ENCODE measurements at places on chromosomes 12 and 14. TPM values are rescaled to one million over a fixed set of nuclear protein-coding genes. Genes with fewer than 3 reads are reported as not detected.

The LBHD2 gene
- total RNA-seq = not detected

The KRT77 gene
- not detected for total RNA-seq

The MANSC4 gene
- not detected for total RNA-seq

The DRAM1 gene
- total RNA-seq = 30.1 TPM

The LIN7A gene
- 0.19 TPM for total RNA-seq

The CBLN3 gene
- total RNA-seq = 1.0 TPM

The KLRC2 gene
- total RNA-seq = not detected

The SYNDIG1L gene
- total RNA-seq = not detected

DNA sequence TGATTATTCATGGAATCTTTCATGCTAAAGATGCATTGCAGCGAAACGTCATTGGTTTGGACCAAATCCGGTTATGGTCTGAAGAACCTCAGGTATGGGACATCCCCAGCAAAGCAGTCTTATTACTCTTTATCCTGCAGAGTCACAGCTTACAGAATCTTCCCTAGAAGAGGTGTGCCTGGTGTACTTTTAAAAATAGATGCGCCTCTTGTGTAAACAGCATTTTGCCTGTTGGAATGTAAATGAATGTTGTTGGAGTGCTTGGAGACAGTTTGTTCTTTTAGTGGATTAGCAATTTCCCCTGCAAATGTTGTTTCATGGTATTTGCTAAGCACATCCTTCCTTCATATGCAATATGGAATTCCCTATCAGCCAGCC, 242.5 kb downstream of the ZFP36L1 start:
- peak; percentile 49 for DNase-seq

DNA sequence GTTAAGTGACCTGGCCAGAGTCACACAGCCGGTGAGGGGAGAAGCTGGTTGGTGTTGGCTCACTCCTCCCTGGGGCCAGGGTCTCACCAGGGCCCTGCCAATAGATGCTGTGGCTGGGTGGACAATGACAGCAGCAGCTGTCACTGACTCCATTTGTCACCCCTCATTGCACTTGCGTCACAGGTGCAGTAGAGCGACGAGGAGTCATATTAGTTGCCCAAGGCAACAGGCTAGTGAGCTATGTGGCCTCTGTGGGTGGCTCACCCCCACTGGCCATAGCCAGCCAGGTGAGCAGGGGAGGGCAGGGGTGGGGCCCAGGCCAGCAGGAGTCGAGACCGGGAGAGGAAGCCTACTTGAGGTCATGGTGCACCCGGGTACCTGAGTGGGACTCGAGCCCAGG, 9.7 kb downstream of the SLC25A47 start:
- DNase-seq = no peak

GRCh38 chr12:66637699-66638301, 41.1 kb downstream of the GRIP1 start:
- no peak for DNase-seq

DNA sequence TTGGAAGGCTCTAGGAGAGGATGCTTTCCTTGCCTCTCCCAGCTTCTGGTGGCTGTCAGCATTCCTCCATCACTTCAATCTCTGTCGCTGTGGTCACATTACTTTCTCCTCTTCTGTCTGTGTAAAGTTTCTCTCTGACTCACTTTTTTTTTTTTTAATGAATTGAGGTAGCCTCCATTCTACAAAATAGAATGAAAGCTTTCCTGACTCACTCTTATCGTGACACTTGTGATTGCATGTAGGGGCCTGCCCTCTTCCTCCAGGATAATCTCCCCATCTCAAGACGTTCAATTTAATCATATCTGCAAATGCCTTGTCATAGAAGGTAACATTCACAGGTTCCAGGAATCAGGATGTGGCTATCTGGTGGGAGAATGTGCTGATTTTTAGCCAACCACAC, 153.5 kb upstream of the HMGA2 start:
- no peak for DNase-seq

DNA sequence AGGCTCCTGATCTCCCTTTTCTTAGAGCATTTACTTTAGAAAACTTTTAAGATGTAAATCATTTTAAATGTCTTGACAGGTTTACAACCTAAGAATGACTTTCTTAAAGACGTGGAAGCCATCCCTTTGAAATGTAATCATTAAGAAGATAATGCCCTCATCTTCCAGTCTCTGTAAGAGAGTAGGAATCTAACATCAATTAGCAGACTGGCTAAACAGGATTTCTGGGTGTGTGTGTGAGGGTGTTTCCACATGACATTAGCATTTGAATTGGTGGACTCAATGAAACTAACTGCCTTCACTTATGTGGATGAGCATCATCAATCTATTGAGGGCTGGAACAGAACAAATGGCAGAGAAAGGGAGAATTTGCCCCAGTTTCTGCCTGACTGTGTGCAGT, 329.5 kb downstream of the RPL10L start:
- no peak for DNase-seq

DNA sequence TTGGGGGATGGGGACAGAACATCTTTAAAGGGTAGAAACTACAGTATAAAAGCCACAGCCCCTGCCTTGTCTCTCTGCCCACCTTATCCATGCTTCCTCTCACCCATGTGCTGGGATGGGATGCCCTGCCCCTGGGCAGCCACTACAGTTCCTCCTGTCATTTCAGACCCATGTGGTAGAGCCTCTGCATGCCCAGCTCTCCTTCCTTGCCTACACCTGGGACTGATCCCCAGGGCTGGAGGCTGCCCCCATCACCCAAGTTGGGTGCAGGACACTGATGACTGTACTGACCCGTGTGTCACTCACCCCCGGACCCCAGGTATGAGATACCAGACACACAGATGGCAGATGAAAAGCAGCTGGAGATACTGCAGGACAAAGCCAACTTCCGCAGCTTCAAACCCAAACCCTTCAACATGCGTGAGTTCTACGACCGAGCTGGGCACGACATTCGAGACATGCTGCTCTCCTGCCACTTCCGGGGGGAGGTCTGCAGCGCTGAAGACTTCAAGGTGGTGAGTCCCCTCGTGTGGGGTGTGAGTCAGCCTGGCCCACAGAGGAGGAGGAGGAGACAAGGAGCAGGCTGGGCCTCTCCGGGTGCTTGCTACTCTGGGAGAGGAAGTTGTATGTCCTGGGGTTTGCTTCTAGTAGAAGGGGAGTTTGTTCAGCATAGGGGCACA, 2.2 kb downstream of the ASIC1 start:
- DNase-seq = no peak

GRCh38 chr14:22656945-22657731, 13.0 kb upstream of the OR6J1 start:
- peak; percentile 42 for DNase-seq

- DNase-seq = no peak
Measured at GRCh38 chr12:59652130-59652529, 56.3 kb downstream of the SLC16A7 start.

DNA sequence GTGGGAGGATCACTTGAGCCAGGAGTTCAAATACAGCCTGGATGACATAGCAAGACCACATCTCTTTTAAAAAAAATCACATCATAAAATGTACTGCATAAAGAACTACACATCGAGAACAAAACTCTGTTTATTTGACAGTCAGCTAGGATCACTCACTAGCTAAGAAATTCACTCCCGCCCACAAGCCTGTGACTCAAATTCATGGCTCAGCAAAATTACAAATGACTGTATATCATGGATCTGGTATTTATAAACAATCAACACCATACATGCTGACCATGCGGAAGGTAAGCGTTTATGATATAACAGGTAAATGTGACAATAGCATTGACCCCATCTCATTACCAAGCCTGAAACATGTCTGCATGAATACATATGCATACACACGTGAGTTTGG, 206.5 kb downstream of the EFCAB11 start:
- no peak for DNase-seq

GRCh38 chr12:78431931-78432330, 432.6 kb upstream of the SYT1 start:
- no peak for DNase-seq

DNA sequence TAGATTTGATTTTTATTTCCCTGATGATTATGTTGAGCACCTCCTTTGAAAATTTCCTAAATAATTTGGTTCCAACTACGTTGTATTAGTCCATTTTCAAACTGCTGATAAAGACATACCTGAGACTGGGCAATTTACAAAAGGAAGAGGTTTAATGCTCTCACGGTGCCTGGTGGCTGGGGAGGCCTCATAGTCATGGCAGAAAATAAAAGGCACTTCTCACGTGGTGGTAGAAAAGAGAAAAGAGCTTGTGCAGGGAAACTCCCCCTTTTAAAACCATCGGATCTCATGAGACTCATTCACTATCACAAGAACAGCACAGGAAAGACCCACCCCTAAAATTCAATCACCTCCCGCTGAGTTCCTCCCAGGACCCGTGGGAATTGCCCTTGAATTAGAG, 372.3 kb downstream of the RPL10L start:
- no peak for DNase-seq

DNA sequence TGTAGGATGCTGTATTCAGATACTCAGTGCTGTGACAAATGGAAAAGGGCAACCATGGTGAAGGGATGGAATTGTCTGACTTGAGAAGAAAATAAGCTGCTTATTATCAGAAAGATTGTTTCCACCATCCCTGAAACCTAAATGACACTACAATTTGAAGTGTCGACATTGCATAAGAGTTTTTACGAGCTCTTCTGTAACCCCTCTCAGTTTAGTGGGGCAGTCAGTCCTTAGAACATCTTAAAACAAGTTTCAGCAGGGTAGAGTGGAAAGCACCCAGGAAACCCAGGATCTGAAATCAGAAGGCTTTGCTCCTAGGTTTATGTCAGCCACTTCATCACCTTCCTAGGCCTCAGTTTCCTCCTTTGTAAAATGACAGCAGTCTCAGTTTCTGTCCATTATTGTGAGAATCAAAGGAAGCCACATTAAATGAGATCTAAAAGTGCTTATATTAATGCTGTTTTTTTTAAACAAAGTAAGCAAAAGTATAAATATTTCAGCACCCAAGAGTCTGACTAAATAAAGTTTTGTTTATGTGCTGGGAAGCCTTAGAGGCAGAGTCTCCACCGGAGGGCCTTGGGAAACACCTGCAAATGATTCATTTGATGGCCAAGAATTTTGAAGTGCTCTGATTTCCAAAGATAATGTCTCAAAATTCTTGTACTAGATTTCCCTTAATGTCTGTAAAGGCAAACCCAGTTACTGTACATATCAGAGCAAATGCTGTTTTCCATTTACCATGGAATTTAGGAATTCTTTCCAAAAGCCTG, 1.8 kb downstream of the IFT43 start:
- DNase-seq = peak; percentile 79

GRCh38 chr14:21081521-21082142, 11.5 kb downstream of the ARHGEF40 start:
- no peak for DNase-seq

GRCh38 chr12:65561798-65562382, 262.4 kb upstream of the HMGA2 start:
- DNase-seq = peak; percentile 50

GRCh38 chr12:47102406-47102805, 22.6 kb upstream of the AMIGO2 start:
- DNase-seq = no peak

- DNase-seq = no peak
Measured at GRCh38 chr14:81144824-81145603, 75.7 kb downstream of the GTF2A1 start.

DNA sequence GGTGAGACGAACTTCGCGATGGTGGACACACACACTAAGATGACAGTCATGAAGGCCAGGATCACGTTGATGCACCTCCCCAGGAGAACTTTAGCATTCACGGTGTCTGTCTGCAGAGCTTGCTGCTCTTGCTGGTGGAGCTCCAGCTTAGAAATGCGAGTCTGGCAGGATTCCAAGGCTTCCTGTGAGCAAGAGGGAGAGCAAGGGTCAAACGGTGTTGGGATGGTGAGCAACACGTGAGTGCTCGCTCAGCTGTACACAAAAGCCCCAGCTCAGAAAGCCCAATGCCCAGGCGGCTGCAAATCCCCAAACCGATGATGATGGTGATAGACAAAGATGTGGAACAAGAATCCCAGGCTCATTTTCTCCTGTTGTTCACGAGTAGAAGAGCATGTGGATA, 78.8 kb downstream of the TMCC3 start:
- peak; percentile 99 for DNase-seq

DNA sequence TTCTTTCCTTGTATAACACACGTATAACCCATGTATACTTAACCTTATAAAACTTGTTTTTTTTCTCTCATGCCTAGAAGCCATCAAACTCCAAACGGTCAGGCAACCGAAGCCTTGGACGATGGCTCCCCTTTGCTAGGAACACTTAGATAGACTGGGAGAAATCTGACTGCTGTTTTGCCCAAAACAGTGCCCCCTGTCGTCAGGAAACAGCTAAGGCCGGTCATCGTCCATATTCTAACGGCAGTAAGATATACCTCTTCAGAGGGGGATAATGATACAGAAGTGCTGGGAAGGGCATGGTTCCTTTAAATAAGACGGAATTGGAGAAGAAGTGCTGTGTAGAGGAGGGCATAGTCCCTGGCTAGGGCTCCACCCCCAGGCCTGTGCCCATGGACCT, 130.5 kb downstream of the SLC41A2 start:
- DNase-seq = peak; percentile 49

DNA sequence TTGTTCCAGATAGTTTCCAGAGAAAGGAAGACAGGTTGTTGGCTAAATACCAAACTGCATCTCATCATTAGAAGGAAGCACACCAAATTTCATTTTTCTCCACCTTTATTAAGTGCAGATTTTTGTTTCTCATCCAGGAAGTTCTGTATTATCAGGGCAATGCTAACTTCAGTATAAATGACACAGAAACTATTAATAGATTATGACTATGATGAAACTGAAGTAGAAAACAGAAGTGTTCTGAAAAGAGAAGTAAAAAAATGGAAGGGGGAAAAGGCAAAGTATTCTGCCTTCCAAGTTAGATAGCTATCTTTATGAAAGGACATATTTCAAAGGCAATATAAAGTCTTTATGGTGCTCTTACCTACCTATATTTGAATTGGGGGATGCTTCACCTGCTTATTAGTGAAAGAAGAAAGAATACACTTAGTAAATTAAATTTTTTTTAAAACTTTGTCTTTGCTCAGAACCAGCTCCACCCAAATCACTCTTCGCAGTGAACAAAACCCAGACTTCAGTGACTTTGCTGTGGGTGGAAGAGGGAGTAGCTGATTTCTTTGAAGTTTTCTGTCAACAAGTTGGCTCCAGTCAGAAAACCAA, 223.9 kb downstream of the PTPRO start:
- DNase-seq = no peak

- DNase-seq = no peak
Measured at GRCh38 chr14:53608369-53608768, 348.3 kb downstream of the BMP4 start.

DNA sequence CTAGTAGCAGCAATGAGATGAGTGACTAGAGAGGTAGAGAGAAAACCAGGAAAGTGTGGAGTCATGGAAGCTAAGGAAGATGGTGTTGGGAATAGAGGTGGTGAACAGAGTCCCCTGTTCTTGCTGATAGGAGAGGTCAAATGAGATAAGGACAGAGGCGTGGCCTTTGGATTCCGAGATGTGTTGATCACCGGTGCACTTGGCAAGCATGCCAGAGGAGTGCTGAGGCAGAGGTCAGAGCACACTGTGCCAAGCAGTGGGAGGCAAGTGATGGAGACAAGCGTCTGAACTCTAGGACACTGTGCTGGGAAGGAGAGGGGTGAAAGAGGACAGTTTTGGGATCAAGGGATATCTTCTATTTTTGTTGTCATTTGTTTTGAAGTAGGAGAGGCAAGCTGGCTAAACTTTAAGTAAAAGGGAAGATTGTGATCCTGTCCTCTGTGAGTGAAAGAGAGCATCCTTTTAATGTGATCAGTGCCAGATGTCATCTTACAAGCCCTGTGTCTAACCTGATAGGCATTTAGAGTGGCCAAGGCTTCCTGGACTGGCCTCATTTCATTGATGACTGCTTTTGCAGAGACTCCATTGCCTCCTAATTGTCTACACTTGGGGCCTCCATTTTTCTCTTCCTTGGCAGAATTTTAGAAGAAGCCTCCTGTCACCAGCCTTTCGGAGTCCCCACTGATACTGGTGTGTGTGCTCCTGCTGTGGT, 336.4 kb downstream of the CACNA1C start:
- DNase-seq = no peak

- DNase-seq = no peak
Measured at GRCh38 chr12:80935111-80935510, 2.6 kb downstream of the LIN7A start.
